ENCODE measurements at places on chromosomes 6 and 20.

GRCh38 chr20:38725931-38726803 is 1.9 kb downstream of the SLC32A1 start:
- DNase-seq = no peak

- DNase-seq = no peak
Measured at GRCh38 chr20:47191956-47192355, 164.5 kb downstream of the ZMYND8 start.

- peak; percentile 36 for DNase-seq
Measured at GRCh38 chr6:139135578-139136545, 982 bp downstream of the HECA start.

- DNase-seq = no peak
Measured at GRCh38 chr6:8588176-8588575, 152.8 kb upstream of the SLC35B3 start.

- peak; percentile 11 for DNase-seq
Measured at GRCh38 chr20:40532103-40532502, 156.9 kb downstream of the MAFB start.

DNA sequence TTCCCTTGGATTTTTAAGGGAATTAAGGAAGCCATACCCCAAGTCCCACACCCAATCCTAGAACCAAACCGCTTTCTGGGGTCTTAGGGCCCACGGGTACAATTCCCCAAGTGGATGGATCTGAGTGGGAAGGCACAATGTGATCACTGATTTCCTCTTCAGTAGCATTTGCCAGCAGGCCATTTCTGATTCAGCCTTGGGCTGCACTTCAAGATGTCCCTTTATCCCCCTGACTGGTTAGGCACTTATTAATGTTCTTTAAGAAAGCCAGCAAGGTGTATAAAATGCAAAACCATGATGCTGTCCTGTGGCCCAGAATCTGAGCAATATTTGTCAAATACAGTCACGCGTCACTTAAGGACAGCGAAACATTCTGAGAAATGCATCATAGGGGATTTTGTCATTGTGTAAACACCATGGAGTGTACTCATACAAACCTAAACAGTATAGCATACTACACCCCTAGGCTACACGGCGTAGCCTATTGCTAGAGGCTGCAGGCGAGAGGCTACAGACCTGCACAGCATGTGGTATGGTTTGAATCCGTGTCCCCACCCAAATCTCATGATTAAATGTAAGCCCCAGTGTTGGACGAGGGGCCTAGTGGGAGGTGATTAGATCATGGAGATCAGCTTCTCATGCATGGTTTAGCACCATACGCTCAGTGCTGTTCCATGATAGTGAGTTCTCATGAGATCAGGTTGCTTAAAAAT is 234.2 kb downstream of the NRN1 start:
- no peak for DNase-seq

DNA sequence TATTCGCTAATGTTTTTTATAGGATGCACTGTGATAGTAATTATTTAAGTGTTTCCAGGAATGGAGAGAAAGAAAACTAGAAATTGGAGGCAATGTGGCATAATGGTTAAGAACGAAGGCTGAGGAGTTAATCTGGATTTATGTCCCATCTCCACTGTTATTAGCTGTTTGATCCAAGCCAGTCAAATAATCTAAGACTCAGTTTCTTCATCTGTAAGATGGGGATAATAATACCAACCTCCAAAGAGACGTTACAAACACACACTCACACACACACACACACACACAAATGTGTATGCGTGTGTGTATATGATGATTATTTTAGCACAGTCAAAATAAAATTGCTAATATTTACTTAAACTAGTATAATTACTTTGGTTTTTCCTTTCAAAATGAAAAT is 36.9 kb upstream of the TPD52L1 start:
- no peak for DNase-seq

DNA sequence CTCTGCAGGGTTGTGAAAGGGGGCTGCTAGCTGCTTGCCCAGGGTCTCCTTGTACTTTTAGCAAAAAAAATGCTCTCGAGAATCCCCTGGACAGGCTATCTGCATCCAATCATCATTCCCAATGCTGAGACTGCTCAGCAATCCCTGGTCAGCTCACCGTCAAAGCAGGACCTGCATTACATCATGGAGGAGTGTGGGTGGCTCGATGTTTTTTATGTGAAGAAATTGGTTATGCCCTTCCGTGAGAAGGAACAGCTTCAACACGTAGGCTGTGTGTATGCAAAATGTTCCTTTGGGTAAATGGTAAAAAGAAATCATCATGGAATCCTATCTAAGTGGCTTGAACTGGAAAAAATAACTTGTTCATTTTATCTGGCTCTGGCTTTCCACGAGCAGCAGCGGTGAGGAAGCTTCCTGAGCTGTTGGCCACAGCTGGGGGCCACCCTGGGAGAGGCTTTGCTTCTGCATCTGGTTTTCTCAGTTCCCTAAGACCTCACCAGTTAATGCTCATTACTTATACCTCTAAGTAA is 111.4 kb downstream of the FYN start:
- DNase-seq = no peak

DNA sequence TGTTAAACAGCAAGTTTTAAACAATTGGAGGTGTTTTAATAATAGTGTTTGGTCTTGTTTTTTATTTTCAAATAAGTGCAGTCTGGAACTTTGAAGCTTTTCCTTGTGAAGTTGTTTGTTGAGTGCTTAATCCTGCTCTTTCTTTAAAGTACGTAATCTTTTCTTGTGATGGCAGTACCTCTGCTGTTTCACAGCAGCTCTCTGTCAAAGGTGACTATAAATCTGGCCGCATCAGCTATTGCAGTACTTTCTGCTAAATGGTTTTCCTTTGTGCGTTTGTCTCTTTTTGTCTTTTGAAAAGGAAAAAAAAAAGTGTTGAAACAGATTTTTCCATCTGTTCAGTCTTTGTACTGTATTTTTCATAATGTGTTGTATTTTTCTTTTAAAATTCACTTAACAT is 12.7 kb downstream of the STXBP5 start:
- no peak for DNase-seq

GRCh38 chr20:32582659-32583580 is 2.2 kb downstream of the NOL4L start:
- peak; percentile 50 for DNase-seq

- no peak for DNase-seq
Measured at GRCh38 chr20:32547753-32548034, 37.4 kb downstream of the NOL4L start.

DNA sequence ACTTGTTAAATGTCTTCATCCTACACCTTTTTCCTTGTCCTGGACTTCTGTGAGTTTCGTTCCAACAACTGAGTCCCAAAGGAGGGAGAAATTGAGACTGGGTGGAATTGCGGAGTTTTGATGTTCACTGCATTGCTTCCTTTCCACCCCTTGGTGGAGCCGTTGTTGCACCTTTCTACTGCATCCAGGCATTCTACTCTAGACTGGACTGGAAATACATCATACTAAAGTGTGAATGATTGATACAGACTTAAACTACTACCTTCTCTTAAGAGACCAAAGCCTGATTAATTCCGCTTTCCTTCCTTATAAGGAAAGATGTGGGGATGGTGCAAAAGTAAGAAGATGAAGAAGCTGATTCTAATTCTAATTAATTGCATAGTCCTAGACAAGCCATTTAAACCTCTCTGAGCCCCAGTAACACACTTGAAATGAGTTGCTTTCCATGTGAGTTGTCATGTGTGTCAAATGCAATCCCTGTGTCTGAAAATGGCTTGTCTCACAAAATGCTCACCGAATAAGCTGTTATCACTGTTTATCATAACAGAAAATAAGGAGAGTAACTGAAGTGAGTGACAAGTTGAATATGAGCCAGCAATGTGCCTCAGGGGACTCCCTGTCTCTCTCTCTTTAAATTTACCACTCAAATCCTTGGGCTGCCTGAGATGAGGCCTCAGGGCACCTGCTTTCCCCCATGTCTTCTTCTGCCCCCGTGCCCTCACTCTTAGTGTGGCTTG is 338.3 kb upstream of the CHD6 start:
- peak; percentile 38 for DNase-seq

DNA sequence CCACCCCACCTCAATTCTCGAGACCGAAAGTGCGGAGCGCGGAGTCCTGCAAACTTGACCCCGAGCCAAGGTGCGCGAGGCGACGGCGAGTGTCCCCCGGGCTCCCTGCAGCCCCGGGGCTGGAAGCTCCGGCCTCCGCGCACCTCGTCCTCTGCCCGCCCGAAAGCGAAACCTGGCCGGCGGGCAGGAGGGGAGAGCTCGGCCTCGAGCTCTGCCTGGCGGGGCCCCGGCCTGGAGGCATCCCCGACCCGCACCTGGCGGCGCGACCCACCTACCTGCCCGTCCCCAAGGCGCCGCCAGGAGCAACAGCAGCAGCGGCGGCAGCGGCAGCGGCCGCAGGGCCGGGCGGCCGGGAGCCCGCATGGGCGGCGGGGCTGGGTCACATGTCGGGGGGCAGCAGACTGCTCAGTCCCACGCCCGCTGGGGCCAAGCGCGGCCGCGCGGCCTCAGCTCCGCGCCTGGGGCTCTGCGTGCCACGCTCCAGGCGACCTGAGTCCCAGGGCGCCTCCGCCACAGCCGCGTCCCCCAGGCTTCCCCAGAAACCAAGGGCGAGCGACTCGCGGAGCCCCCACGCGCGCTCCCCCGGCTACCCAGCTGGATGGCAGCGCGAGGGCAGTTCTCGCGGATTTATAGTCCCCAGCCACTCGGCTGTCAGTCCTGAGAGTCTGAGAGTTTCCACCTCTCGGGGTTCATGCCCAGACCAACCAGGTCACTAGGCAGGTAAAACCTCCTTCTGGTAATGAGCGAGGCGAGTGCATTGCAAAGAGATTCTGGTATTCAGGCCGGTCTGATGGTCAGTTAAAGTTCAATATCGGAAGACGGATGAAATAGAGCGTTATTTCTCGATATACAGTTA is at the start of gene IL20RA:
Gene IL20RA, minus strand, starts transcription at position 600 of the 856 bp plus-strand sequence. Its CDS starts 237 bp downstream, at position 363.
- no peak for DNase-seq

DNA sequence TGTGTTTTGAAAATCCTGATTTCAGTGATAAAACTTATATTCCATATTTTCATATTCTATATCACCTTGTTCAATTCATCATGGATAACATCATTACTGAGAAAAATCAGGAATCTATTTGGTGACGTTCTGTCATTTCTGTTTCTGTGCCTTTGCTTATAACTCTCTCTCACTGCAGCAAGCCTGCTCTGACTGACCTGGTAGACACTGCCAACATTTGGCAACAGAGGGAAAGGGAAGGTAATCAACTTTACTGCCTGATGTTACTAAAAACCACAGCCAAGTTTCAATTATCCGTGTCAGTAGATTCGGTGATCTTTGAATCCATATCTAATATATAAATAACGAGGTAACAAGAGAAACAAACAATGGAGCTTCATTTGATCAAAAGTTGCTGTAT is 501.9 kb downstream of the LMBRD1 start:
- no peak for DNase-seq

GRCh38 chr6:126388104-126388598 is 48.2 kb downstream of the CENPW start:
- DNase-seq = no peak

DNA sequence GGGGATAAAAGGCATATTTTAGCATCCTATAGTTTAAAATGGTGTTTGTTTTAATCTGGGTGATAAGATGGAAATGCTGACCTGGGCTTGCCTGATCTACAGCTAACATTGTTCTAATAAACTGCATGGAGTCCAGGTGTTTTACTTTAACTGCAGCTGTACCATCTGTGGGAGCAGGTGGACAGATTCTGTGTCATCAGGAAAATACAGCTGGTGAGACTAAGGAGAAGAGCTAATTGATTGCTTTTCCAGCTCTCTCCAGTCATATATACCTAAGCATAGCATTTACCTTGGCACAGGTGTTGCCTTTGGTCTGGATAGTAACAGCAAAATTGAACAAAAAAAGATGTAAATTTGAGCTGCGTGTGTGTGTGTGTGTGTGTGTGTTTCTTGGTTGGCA is 31.6 kb downstream of the CBFA2T2 start:
- no peak for DNase-seq

DNA sequence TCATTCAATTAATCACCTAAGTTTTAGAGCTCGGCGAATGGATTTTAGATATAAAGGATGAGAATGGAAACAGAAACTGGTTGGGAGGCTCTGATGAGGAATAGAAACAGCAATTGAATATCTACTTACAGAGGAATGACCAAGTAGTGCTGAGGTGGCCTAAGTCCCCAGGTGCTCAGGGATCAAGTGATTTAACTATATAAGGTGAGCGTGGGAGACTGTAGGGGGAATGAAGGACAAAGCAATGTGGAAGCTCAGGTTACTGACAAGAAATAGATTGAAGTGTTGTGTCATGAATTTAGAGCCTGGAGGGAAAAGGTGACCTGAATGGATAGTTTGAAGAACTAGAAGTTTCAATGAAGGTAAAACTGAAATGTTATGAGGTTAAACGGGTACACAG is 495.4 kb upstream of the SOX4 start:
- DNase-seq = no peak

GRCh38 chr6:52745764-52746201 is 17.5 kb downstream of the GSTA2 start:
- DNase-seq = no peak

DNA sequence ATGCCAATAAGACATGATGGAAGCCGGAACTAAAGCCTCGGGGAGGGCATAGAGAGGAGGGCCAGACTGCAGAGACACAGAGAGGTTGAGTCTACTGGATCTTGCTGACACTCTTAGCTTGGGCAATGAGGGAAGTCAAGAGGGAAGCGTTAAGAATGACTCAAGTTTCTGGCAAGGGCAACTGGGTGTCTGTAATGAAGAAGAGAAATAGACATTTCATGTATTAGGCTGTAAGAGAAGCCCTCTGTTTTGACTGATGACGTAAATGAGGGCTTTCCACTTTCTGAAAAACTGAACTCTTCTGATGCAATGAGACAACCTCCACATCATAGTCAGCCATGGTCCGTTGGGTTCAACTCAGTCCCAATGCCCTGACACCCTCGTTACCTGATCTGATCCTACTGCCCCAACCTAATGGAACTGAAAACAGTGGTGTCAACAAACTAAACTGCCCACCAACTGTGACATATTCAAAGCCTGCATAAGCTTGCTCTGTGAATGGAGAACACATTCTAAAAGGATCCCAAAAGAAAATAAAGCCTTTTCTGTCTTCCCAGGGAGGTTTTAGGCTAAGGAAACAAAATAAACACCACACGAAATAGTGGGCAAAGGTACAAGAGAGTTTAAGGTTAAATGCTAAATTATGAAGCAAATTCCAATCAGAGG is 45.8 kb upstream of the PNRC1 start:
- no peak for DNase-seq

DNA sequence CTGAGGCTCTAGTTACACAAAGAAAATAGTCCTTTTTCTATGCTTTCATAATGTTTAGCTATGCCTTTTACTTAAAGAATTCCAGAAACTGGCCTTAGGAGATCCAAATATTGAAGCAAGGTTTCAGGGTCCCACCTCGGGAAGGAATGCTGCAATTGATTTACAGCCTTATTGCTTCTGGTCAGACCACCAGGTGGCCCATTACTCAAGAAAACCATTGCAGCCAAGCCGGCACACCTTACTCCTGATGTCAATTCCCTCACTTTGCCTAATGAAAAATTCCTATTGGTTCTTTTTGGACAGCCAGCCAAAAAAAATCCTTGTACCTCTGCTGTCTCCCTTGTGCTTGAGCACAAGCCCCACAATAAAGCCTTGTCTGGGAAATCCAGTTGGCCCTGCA is 173.9 kb downstream of the LMBRD1 start:
- no peak for DNase-seq
